GM12878 (cell line): ENCODE measurements at places on chromosomes 13 and 19. TPM values are rescaled to one million over a fixed set of nuclear protein-coding genes. Genes with fewer than 3 reads are reported as not detected.

DNA sequence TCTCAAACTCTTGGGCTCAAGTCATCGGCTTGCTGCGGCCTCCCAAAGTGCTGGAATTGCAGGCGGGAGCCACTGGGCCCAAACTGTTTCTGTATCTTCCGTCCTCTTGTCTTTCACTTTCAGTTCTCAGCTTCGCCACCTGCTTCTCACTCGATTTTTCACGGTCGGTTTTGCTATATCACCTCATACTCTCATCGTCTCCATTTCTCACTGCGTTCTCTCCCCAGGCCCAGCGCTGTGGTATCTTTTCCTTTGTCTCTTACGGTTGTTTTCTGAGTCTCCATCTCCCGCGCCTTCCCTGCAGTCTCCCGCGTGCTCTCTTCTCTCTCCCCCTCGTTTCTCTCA, 14.9 kb downstream of the SSC5D start:
- DNase-seq = no peak

The SOX21 gene
- not detected in 2 replicates for total RNA-seq

The KCNJ14 gene
- total RNA-seq = 1.3 and 1.4 TPM in 2 replicates

The SLC25A41 gene
- 1.0 and 1.2 TPM in 2 replicates for total RNA-seq

DNA sequence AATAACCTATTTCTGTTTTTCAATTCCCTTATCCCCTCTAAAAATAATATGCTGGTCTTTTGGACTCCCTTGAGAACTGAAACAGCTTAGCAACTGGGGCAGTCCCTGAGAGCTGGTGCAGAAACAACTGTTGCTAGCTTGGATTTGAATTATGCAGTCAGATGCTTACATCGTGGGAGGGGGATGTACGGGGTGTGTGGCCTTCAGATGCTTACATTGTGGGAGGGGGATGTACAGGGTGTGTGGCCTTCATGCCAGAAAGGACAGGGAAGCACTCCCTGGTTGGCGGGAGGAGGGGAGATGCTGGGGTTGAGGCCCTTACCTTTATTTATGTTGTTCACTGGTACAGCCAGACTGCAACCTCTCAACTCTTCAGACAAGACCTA, 25.6 kb downstream of the LRCH1 start:
- DNase-seq = no peak

- DNase-seq = no peak
Measured at GRCh38 chr13:89401264-89401675, 1730.1 kb downstream of the SLITRK5 start.

- DNase-seq = no peak
Measured at GRCh38 chr13:105492216-105492615, 1043.2 kb downstream of the EFNB2 start.
